ENCODE measurements at places on chromosomes 16 and 17.

- peak; percentile 80 for DNase-seq
Observed at GRCh38 chr17:81885869-81886548, 5.4 kb downstream of the ALYREF start.

GRCh38 chr17:9658593-9659211 lies 13.4 kb downstream of the USP43 start:
- DNase-seq: peak; percentile 85

DNA sequence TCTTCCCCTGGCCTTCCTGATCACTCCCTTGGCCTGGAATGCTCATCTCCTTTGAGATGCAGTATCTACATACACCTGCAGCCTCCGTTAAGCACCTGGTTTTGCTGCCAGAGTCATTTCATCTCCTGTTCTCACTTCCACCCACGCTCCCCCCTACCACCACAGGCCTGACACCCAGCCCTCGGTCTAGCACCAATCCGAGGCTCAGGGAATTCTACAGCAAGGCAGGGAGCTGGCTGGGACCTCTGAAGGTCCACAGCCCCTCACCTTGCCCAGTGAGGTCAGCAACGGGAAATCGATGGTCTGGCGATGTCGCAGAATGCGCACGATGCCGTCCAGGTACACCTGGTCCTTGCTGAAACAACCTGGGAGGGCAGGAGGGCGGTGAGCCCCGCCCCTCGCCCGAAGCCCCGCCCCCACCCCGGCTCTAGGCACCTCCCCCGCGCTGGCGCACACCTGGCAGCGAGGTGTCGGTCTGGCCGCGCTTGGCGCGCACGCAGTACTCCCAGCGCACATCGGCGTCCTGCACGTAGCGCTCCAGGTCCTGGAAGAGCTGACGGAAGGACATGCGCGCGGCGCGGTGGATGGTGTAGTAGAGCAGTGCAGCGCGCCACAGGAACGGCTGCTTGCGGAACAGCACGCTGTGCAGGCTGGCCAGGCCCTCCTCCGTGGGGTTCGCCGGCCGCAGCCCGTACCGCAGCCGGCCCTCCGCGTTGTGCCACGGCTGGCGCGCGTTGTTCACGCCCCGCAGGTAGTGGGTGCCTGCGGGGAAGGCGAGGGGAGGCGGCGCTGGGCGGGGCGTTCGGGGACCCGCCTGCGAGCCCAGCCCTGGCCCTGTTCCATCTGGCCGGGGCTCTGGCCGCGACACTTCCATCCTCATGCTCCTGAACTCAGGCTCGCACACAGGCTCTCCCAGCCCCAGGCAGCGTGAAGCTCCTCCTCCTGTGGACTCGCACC lies 5.7 kb downstream of the MATCAP1 start:
- peak; percentile 46 for DNase-seq

- peak; percentile 62 for DNase-seq
Observed at GRCh38 chr17:39213852-39214251, 11.9 kb downstream of the STAC2 start.

- no peak for DNase-seq
Observed at GRCh38 chr17:48630009-48630924, 4.1 kb upstream of the HOXB9 start.

GRCh38 chr17:22443061-22443460 lies 750.7 kb downstream of the KCNJ18 start:
- no peak for DNase-seq

DNA sequence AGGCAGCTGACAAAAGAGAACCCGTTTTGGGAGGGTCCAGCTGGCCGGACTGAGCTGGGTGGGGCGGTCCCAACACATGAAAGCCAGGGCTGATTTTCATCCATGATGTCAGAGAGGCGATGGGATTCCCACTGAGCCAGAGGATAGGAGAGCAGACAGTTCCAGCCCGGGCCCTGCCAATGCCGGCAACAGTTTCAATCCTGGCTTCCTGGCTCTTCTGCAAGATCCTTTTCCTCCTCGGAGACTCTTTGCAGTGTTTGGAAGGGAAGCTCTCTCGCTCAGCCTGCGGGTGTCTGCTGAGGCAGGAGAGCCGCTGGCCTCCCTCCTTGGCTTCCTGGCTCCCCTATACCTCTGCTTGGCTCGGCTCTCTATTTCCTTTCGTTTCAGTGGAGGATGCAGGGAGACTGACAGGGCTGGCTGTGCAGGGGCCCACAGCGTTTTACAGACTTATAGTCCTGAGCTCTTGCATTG lies 145.5 kb upstream of the SOX9 start:
- peak; percentile 63 for DNase-seq

- DNase-seq: no peak
Observed at GRCh38 chr17:79033046-79033616, 9.2 kb downstream of the C1QTNF1 start.

GRCh38 chr16:67652578-67653127 lies 7.4 kb downstream of the ACD start:
- DNase-seq: peak; percentile 25

DNA sequence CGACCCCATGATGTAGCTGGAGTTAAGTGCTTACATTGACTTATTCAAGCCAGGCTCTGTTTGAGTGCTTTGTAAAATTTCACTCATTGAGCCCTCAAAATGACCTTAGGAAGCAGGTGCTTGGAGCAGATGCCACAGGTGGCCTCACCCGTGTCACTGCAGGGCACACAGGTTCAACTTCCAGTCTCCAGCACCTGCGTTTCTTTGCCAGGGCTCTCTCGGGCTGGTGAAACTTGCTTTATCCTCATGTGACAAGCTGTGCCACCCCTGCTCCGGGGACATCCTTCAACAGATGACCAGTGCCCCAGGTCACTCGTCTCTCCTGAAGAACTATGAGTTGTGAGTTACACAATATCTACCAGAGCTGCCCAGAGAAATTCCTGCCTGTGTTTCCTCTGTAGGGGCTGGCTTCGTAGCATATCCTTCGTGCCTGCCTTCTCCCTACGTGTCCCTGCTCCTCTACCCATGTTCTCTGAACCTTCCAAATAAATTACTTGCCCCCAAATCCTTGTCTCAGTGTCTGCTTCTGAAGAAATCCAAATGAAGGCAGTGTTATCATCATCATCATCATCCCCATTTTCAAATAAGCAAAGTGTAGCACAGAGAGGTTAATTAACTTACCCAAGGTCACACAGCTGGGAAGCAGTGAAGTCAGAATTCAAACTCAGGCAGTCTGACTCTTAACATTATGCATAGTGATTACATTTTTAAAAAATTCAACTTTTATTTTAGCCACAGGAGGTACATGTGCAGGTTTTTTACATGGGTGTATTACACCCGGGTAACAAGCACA lies 352.5 kb downstream of the NPIPA8 start:
- DNase-seq: no peak

DNA sequence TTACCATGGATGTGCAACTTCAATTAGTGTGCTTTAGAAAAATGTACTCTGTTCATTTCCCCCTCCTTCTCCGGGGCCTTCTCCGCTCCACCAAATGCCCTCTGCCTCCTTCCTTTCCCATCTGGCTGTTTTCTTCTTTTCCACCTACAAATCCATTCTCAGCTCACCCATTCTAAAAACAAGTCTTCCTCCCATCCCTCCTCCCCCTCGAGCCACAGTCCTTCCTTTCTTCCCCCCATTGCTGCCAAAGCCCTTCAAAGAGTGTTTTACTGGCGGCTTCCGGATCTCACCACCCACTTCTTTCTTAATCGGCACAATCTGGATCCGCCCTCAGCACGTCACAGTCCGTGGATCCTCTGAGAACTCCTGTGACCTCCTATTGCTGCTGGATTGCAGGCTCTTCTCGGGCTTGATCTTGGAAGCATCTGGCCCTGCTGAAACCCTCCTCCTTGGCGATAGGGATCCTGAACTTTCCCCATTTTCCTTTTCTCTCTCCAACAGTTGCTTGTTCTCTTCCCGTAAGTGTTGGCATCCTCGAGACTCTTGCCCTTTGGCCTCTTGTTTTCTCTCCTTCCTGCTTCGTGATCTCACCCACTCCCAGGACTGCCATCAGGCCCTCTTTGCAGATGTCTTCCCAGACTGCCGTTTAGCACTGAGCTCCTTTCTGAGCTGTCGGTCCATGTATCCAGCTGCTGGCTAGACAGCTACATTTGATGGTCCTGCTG lies 36.0 kb upstream of the FBXO47 start:
- peak; percentile 79 for DNase-seq

- DNase-seq: peak; percentile 97
Observed at GRCh38 chr17:44599298-44600175, 42.3 kb downstream of the FZD2 start.

- no peak for DNase-seq
Observed at GRCh38 chr16:67237396-67238277, 9.6 kb downstream of the FHOD1 start.

DNA sequence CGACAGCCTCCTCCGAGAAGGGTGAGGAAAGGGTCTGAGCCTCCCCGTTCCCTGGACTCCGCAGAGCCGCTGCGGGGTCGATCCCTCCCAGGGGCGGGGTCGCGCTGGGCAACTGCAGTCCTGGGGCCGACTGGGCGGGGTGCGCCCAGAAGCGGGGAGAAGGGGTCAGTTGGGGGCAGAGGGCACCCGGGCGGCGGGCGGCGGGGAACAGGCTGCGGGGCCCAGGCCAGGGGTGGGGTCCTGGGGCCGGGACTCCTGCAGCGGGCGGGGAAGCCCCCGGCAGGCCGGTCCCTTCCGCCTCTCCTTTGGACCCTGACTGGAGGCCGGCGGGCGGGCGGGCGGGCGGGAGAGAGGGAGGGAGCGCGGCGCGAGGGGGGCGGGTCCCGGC lies 352 bp downstream of the GGNBP2 start:
- DNase-seq: no peak

DNA sequence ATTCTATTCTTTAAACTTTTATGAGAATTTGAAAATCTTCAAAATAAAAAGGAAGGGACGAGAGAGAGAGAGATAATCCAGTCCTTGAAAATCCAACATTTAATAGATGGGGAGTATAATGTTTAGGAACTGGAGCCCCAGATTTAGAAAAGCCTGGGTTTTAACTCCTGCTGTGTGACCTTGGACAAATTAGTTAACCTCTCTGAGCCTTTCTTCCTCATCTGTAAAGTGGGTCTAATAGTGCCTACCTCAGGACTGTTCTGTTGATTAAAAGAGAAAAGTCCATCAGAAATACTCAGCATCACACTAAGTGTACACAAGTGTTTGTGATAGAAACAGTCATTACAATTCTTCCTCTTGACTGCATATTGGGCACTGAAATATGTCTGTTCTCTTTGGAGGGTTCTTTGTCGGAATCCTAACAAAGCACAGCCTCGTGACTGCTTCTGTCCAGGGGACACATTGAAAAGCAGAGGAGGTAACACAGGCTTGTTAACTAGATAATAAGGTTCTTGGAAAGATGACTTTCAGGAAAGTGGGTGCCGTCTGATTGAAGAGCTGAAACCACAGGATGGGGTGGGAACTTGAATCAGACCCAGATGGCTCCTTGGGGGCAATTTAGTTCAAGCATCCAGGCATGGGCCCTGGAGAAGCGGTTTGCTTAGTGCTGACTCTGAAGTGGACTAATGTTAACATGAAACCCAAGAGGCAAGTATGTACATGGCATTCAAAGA lies 128.2 kb downstream of the CLEC16A start:
- DNase-seq: no peak

DNA sequence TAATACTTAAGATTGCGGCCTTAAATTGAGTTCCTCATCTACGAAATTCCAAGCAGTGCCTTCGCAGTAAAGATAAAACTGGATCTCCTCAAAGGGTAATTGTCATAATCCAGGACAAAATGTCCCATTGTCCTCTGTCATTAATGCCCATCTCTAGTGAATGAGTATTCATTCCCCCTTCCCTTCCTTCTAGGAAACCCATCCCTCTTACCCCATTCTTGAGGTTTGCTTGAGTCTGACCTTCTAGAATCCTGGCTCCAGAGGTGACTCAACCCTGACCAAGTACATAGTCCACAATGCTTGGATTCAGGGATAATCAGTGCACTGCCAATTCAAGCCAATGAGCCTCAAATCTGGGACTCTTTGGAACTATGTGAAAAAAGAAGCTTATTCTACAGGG lies 47.0 kb upstream of the MAF start:
- no peak for DNase-seq

DNA sequence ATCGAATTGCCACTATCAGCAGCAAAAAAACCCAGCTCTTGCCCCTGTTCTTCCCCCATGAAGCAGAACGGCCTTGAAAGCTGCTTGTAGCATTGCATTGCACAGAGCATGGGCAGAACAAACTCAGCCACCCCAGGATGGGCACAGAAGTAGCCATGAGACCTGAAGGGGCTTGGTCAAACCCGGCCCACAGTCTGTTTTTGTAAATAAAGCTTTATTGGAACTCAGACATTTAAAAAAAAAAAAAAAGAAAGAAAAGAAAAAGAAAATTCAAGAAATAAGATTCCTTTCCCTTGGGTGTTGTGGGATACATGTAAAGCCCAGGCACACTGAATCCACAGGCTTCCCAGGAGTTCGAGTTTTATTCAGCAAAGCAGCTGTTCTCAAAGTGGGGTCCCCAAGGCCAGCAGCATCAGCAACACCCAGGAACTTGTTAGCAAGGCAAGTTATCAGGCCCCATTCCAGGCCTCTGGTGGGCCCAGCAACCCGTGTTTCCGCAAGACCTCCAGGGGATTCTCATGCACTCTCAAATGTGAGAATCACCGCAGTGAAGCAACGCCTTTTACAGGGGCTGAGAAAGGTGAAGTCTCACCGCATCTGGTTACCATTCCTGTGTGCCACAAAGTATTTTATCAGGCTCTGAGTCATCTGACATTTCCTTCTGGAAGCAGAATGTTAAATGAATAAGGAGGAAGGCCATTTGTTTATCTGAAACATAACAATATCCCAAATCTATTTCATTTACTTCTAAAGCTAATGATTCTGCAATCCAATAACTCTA lies 108.2 kb downstream of the SLC39A11 start:
- peak; percentile 86 for DNase-seq

DNA sequence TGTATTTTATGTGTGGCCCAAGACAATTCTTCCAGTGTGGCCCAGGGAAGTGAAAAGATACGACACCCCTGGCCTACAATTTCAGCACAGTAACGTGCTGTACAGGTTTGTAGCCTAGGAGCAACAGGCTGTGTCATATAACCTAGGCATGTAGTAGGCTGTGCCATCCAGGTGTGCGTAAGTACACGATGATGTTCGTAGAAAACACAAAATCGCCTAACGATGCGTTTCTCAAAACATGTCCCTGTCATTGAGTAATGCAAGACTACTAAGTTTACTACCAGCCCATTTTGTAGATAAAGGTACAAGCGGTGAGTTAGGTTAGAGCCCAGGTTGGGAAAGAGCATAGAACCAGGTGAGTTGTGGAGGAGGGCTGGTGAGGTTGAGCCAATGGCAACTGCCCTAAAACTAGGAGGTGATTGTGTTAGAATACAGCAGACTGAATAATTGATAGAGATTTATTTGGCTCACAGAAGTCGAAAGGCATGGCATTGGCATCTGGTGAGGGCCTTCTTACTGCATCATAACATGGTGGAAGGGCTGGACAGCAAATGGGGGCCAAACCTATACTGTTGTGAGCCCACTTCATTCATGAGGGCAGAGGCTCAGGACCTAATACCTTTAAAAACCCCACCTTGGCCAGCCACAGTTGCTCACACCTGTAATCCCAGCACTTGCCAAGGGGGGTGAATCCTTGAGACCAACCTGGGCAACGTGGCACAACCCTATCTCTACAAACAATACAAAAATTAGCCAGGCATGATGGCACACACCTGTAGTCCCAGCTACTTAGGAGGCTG lies 4.2 kb downstream of the EIF1 start:
- DNase-seq: peak; percentile 32

- DNase-seq: peak; percentile 78
Observed at GRCh38 chr16:2838928-2839327, 8.8 kb downstream of the ZG16B start.
